ENCODE measurements at places on chromosomes 6 and 20.

DNA sequence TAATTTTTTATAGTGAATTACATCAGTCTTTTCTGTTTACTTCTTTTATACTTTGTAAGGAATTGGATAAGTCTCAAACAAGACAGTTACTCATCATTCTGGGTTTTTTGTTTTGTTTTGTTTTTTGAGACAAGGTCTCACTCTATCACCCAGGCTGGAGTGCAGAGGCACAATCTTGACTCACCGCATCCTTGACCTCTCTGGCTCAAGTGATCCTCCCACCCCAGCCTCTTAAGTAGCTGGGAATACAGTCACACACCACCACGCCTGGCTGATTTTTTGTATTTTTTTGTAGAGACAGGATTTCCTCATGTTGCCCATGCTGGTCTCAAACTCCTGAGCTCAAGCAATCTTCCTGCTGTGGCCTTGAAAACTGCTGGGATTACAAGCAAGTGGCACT, 524.3 kb downstream of the EYS start:
- DNase-seq, result no peak

DNA sequence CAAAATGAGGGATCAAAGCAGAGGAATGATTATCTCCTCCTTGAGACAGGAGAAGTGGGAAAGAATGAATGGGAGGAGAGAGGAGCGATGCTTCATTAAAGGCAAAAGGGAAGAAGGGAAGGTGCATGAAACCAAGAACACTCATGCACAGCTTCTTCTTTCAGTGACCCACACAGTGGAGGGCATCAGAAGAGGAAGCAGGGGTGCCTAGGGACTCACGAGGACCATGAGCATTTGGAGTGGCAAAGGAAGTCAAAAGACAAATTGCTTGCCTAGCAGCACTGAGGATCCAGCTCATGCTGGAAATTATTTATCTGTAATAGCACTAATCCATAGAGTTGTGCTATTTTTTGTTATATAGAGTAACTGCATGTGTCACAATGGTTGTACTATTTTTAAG, 66.1 kb downstream of the SMLR1 start:
- no peak for DNase-seq

DNA sequence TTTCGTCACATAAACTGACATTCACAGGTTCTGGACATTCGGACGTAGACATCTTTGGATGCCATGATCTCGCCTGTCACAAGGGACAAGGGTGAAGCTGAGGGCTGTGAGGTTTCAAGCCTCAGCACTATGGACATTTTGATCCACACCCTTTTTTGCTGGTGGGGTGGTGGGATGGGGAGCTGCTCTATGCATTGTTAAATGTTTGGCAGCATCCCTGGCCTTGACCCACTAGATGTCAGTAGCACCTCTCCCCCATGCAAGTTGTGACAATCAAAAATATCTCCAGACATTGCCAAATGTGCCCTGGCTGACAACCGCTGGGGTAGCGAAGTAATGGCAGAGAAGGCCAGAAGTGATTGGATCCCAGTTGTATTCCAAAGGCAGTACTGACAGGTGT, 229.4 kb downstream of the TSHZ2 start:
- DNase-seq, result no peak

DNA sequence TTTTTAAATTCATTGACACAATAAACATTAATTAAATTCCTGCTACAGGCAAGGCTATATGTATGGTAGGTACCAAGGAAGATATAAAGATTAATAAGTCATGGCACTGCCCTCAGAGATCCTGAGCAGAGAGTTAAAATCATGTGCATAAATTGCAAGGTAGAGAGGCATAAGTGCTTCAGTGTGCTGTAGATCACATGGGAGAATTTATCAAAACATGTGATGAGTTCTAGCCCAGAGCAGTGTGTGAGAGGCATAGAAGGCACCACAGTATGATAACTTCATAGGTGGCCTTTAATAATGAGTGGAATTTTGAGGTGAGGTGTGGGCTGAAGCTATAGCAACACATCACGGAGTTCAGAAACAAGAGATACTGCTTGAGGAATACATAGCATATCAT, 465.9 kb upstream of the RNF217 start:
- no peak for DNase-seq

DNA sequence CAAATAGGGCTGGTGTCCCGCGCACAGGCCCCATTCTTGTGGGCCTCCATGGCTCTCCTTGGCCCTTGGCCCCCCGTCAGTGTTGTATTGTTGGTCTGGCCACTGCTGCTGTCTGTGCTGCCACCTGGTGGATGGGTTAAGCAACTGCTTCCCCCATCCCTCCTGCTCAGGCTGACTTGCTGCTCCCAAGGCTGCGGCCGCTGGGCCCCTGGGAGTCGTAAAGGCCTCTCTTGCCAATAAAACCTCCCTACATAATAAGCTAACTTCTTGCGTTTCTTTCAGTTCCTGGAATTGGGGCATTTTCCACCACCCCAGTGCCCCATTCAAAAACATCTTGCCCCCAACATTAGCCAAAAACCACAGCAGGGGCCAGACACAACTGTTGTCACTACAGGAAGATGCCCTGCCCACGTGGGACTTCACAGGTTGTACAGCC, 27.1 kb downstream of the CD83 start:
- peak; percentile 73 for DNase-seq

- DNase-seq, result no peak
These were observed 479.8 kb downstream of the NKAIN2 start for GRCh38 chr6:124283486-124283885.

DNA sequence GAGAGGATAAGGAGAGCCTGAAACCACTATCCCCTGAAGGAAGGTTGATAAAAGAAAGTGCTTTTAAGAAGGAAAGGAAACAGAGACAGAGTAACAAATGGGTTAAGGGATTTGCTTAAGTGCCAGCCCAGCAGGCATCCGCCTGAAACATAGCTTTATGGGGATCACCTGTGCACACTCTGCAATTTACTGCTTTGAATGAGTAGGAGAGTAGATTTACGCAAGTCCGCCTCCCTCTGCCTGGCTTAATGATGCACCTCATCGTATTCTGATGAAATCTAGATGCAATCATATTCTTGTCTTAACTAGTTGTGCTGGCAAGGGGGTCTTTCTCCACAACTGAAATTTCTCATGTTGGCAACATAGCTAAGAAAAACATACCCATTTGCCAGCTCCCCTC, 101.1 kb upstream of the ID4 start:
- DNase-seq, result no peak

DNA sequence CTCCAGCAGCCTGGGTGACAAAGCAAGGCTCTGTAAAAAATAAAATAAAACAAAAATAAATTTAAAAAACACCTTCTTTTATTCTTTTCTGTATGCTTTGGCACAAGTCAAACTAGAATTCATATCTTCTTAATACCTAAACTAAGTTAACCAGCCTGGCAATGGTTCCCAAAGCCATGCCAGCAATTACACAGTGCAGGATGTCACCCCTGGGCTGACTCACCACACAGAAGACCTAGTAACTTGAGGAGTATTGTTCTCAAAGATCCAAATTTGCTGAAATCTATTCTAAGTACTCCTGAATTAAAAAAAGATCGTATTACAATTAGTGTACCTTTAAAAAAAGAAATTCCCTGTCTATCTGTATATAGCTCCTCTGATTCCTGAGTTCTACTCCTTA, 162.7 kb upstream of the SGK1 start:
- no peak for DNase-seq

- no peak for DNase-seq
These were observed 11.2 kb upstream of the IP6K3 start for GRCh38 chr6:33757906-33758305.

DNA sequence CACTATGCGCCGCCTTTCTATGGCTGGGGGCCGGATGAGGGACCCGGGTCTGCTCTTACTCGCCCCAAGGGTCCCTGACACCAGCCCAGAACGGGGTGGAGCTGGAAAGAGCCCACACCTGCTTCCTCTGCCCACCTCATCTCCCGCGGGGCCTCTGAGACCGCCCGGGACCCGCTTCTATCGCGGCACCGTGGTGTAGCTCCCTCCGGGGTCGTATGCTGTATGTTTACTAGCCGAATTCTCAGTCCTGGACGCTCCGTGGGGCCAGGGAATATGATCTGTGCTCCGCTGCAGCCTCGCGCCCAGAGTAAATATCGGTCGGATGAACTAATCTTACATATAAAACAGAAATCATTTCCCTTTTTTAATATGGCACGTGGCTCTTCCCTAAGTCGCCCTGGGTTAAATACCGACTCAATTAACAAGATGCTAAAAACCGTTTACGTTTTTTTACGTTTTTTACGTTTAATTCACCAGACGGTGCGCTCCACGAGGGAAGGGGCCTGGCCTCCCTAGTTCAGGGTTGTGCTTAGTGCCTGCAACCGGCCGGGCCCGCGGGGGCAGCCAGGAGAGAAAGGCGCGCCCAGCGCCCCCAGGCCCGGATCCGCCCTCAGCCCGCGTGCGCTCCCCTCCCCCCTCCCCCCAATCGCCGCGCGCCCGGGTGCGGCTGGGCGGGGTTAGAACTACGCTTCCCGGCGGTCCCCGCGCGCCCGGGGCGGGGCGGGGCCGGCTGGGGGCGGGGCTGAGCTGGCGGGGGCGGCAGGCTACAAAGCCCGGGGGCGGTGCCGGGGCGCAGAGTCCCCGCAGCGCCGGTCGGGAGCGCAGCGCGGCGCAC, at the start of gene RBM38:
Gene RBM38, plus strand, starts transcription at position 793 of the 835 bp plus-strand sequence. CDS start 186 bp downstream, outside the sequence.
- DNase-seq, result peak; percentile 60

GRCh38 chr20:10385850-10386544, 48.0 kb downstream of the MKKS start:
- no peak for DNase-seq

GRCh38 chr6:43736211-43736786, 33.7 kb upstream of the VEGFA start:
- DNase-seq, result no peak

GRCh38 chr6:33430991-33431879, 11.4 kb downstream of the SYNGAP1 start:
- DNase-seq, result peak; percentile 87

- no peak for DNase-seq
These were observed 9.3 kb upstream of the EEF1A2 start for GRCh38 chr20:63508072-63508768.

- DNase-seq, result no peak
These were observed 6.3 kb downstream of the PPP1R14C start for GRCh38 chr6:150149146-150149545.

DNA sequence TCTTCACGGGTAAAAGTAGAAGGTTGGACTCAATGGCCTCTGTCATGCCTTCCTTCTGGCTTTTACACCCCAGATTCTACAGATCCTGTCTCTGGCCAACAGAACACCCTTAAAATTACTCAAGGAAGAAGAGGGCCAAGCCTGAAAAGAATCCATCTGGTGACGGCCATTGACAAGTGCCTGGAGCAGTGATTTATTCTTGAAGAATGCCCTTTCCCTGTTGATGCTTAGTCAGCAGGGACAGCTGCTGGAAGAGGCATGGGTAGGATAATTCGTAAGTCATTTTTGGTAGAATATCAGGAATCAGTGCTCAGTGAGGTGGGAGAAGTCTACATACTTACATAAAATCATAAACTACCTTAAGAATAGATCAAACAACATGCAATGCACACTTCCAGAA, 397.9 kb downstream of the SAMD5 start:
- no peak for DNase-seq

DNA sequence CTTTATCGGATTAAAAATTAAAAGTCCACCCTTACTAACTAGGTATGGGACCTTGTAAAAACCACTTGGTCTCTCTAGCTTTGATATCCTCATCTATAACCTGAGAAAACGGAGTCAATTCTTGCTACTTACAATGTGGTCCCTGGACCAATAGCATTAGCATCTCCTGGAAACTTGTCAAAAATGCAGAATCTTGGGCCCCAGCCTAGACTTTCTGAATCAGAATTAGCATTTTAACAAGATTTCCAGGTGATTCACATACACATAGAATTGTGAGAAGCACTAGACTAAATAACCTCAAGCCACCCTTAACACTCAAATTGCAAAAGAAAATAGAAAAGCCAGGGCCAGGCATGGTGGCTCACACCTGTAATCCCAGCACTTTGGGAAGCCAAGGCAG, 96.6 kb downstream of the RNGTT start:
- DNase-seq, result no peak

DNA sequence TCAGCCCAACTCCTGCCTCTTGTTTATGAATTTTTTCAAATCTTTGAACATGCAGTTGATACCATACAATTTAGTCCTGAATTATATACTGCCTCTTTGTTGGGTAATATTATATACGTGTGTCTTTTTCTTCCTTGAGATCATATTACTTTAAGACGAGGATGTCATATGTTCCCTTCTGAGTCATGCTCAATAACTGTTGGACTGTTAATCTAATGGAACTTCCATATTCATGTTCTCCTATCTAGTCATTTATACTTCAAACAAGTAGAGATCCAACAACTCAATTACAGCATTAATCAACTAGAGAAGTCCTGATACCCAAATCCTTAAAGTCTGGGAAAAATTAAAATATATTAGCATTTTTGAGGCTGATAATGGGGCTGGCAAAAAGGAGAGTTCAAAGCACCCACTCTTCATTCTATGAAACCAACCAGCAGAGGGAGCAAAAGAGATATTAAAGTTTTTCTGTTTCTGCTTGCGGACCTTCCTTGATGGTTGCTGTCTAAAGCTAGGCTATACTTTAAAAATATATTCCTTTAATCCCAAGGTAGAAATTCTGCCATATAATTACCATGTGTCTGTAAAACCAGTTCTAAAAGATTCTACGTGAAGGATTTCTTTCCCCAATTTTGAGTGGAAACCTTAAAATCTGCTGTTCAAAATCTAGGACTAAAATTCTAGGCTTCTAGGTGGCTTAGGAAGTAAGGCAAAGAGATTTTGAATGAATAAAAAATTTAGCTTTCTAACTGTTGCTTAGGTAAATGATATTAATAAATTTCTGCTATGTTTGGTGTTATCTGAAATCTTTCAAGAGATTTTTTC, 498.9 kb downstream of the BCKDHB start:
- peak; percentile 30 for DNase-seq

GRCh38 chr6:135126034-135126433, 55.1 kb upstream of the MYB start:
- DNase-seq, result no peak

DNA sequence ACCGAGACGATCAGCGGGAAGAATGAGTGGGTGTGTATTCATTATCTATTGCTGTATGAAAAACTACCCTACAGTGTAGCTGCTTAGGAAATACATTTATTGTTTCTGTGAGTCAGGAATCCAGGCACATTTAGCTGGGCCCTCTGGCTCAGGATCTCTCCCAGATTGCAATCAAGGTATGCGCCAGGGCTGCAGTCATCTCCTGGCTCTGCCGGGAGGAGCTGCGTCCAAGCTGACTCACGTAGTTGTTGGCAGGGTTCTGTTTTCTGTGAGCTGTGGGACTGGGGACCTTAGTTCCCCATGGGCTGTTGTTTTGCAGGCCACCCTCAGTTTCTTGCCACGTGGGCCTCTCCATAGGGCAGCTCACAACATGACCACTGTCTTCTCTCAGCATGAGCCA, 68.2 kb upstream of the FUCA2 start:
- no peak for DNase-seq

GRCh38 chr6:66599541-66599940, 892.5 kb upstream of the EYS start:
- DNase-seq, result no peak

Measured in CD4-positive, alpha-beta T cell treated with Interferon alpha-2 for 1 hour (primary cell).